ENCODE measurements at places on chromosomes 12 and 14.

GRCh38 chr12:47770086-47770726, 2.8 kb upstream of the SLC48A1 start:
- no peak for DNase-seq

GRCh38 chr14:77139540-77140358, 1.8 kb downstream of the ZDHHC22 start:
- no peak for DNase-seq

- no peak for DNase-seq
Observed at GRCh38 chr12:26334621-26335124, 139.3 kb downstream of the SSPN start.

DNA sequence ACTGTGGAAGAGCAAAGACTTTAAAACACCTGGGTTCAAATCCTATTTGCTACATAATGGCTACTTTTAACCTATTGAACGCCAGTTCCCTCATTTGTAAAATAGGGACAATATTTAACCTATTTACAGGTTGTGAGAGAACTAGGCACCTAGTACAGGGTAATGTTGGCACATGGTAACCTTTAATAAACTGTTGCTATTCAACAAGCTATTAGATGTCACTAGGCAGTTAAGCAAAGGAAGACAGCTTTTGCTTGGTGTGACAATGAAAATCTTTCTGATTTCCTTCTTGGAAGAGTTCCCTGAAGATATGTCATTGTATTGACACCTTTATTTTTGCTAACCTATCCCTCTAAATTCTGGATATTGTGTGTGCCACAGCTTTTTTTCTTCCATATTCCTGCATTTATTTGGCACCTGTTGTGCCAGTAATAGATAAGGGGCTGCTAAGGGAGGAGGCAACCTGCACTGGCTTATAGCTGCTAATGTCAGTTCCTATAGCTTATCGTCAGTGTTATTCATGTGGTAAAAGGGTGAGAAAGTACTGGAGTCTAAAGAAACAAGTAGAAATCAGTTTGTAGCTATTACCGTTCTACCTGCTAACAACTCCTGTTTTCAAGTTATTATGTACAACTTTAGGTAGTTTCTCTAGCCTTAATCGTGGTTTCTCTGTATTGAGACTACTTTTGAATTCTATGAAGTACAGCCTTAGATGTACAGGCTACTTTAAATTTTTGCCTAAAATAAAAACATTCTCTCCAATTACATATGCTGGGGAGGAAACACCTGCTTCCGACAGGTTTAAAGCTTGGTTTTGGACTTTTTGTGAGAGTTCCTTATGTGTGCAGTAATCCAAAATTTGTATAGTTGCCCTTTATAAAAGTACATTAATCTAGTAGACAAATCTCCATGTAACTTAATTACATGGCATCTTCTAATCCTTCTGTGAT, 24.3 kb downstream of the HIF1A start:
- peak; percentile 40 for DNase-seq

All from hematopoietic multipotent progenitor cell treated with erythropoietin and hydrocortisone succinate and interleukin-3 and kit ligand, for 17 days (in vitro differentiated cells).